ENCODE measurements at places on chromosomes 7 and 10.

GRCh38 chr7:102916426-102916825 is 3.6 kb downstream of the LRRC17 start:
- no peak for DNase-seq

DNA sequence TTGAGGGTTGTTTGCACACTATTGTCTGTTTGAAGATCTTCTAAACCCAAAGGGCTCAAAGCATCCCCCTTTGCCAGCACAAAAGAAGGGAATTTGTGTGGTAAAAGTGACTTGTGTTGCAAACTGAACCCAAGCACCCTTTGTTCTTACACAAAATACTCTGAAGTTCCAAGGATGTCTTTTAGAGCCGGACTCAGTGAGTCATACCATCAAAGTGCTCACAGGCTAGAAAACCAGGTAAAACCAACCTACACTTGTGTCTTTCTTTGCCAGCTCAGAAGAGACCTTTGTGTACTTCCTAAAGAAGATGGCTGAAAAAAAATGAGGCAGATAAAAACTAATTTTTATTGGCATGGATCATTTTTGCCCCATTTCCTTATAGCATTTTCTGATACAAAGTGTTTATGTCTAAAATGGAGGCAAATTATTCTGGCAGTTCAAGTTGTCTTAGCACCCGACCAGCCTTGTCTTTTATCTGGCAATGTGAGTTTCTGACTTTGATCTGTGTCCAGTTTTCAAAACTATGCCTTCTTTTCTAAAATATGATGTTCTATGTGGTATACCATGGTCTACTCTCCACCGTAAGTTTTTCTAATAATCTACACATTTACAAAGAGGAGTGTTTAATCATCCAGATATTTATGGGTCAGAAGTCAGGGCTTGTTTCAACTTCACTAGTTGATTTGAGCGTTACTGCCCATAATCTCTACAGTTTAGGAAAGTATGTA is 128.4 kb upstream of the FZD1 start:
- DNase-seq = no peak

GRCh38 chr10:7417807-7418206 is 7.0 kb upstream of the SFMBT2 start:
- no peak for DNase-seq

DNA sequence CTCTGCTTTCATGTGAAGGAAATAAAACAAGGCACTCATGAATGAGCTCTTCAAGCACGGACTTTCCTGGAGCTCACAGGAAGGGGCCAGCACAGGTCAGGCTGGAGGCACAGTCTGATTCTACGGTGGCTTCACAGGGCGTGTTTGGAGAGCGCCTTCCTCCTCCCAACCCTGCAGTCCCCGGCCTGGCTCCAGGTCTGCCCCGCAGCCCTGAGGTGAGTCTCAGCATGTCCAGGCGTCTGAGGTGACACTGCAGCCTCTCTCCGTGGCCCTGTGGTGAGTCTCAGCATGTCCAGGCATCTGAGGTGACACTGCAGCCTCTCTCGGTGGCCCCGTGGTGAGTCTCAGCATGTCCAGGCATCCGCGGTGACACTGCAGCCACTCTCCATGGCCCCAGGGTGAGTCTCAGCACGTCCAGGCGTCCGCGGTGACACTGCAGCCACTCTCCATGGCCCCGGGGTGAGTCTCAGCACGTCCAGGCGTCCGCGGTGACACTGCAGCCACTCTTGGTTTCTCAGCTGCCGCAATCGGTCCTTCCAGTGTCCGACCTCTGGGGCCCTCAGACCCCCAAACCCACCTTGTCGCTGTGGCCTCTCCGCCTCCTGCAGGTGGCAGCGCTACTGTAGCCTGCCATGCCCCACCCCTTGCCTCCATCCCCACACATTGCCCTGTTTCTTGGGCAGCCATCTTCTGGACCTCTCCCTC is 381.7 kb downstream of the DNAJB6 start:
- no peak for DNase-seq

GRCh38 chr7:155999631-156000489 is 187.6 kb upstream of the SHH start:
- DNase-seq = no peak

DNA sequence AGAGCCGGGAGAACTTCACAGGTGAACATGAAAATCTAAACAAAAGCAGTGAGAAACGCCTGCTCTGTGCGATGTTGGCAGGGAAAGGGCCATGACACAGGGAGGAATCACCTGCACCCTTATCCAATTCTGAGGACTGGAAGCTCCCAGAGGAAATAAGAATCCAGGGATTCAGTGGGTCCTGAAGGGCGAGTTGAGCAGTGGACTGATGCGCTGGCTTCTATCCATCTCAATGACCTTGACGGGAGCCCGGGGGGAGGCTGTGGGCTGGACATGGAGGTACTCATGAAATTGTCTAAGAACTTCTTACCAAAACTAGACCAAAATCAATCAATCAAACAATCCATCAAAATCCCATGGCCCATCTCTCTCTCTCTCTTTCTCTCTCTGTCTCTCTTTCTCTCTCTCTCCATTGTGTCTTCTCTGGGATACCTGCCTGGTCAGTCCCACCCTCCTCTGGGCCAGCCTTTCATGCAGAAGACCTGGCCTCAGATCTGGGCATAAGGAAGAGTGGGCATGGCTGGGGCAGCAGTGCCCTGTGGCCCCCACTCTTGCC is 7.2 kb downstream of the CPXM2 start:
- no peak for DNase-seq

GRCh38 chr10:19096501-19097073 is 48.0 kb downstream of the MALRD1 start:
- no peak for DNase-seq

DNA sequence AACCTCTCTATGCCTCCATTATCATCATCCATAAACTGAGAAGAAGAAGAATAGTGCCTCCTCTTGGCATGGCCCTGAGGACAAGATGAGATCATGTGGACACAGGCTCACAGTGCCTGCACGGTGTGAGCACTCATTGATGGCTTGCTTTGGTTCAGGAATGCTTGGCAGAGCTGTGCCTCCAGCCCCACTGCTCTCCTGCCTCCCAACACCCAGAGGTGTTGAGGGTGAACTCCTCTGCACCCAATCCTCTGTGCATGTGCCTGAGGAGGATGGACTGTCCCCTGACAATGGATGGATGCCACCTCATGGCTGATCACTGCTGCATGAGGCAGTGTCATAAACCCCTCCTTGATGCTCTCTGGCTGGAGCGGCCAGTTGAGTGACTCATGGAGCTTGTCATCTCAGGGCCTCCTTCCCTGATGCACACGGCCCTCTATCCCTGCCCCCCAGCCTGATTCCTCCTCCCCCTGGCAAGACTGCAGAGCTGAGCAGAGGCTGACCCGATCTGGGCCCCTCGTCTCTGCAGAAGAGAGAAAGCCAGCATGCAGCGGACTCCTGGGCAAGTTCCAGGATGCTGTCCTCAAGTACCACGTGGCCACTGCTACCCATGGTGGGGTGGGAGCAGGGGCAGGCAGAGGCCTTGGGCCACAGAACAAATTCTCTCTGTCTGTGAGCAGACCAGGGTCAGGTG is 136.3 kb downstream of the KCNMA1 start:
- DNase-seq = no peak

DNA sequence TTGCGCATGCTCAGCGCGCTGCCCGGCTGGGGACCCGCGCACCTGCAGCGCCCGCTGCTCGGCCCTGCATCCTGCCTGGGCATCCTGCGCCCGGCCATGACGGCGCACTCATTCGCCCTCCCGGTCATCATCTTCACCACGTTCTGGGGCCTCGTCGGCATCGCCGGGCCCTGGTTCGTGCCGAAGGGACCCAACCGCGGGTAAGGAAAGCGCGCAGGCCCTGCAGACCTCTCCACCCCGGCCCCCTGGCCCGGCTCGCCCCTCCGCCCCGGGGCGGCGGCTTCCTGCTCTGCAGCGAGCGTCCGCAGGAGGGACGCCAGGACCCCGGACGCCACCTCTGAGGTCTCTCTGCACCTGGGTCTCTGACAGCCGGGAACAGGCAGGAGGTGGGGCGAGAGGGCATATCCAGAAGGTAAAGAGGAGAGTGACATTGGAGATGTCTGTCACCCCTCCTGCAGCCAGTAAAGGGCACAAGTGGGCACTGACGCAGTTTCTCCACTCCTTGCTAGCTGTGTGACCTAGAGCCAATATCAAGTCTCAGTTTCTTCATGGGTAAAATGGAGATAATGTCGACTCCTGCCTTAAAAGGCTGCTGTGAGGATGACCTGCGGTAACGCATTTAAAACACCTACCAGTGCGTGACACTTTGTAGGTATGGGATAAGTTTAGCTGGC is 338 bp downstream of the ATP6V0E2 start:
- no peak for DNase-seq

DNA sequence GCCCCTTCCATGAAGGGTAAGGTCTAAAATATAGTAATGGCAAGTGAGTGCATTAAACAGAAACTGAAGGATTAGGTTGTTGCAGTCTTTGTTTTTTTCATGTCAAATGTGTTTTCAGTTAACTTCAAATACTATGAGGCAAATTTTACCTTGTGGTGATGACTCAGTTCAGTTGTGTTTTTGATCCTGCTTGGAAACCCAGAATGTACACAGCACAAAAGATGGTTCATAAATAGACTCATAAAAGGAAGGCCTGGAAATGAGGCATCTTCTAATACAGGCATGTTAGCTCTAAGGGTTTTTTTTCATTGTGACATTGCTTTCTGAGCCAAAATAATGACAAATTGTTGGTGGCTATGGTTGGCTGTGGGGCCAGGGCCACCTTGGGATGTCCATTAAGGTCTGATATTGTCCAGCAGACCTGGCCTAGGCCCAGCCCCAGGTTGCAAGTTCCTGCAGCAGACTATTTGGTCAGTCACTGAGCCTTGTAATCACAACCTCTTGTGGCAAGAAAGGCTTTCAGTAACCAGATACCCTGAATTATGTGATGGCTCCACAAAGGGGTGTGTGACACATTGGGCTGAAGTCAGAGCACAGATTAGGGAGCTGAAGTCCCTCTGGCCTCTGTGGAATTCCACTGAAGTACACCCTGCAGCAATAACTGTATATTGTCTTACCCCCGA is 69.0 kb upstream of the SAMD8 start:
- DNase-seq = no peak

DNA sequence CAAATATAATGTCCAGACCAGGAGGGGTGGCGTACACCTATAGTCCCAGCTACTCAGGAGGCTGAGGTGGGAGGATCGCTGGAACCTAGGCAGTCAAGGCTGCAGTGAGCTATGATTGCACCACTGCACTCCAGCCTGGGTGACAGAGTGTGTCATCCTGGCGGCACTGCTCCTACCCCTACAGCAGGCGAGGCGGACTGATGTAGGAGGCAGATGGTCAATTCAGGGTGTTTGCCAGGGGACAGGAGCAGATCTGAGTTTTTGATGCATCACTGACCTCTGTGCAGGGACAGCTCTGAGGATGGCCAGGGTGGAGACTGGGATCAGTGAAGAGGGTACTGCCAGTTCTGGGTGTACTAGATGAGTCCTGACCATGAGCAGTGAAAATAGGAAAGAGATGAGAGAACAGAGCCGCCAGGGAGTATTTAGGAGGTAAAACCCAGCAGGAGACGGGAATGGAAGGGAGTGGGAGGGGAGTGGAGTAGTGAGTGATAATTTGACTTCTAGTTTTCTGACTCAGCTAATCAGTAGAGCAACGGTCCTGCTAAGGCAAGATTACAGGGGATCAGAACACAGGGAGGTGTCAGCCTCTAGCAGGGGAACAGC is 75.3 kb downstream of the HIP1 start:
- DNase-seq = no peak

GRCh38 chr10:49627644-49628247 is 13.9 kb downstream of the CHAT start:
- DNase-seq = no peak

DNA sequence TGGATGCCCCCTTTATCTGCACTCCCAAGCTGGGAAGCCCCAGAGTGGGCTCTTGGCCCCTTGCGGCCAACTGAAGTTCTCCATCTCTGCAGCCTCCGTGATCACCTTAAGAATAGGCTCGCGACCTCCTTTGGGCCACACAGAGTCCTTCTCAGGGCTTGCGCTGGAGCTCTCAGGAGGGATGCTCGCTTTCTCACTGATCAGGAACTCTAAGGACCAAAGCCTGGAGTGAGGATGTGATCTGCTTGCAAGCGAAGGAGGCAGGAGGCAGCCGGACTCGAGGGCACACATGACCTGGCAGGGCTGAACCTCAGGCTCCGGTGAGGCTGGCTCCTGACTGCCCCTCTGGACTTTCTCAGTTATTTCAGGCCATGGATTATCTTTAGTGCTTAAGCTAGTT is 192.1 kb upstream of the MKI67 start:
- DNase-seq = no peak

- DNase-seq = no peak
These were observed 96.9 kb upstream of the PLXDC2 start for GRCh38 chr10:19719284-19719683.

- no peak for DNase-seq
These were observed 71.8 kb upstream of the VWDE start for GRCh38 chr7:12475362-12476063.

- DNase-seq = no peak
These were observed 704.4 kb upstream of the CELF2 start for GRCh38 chr10:10313149-10313835.

GRCh38 chr7:82194016-82194643 is 249.4 kb downstream of the CACNA2D1 start:
- DNase-seq = no peak

DNA sequence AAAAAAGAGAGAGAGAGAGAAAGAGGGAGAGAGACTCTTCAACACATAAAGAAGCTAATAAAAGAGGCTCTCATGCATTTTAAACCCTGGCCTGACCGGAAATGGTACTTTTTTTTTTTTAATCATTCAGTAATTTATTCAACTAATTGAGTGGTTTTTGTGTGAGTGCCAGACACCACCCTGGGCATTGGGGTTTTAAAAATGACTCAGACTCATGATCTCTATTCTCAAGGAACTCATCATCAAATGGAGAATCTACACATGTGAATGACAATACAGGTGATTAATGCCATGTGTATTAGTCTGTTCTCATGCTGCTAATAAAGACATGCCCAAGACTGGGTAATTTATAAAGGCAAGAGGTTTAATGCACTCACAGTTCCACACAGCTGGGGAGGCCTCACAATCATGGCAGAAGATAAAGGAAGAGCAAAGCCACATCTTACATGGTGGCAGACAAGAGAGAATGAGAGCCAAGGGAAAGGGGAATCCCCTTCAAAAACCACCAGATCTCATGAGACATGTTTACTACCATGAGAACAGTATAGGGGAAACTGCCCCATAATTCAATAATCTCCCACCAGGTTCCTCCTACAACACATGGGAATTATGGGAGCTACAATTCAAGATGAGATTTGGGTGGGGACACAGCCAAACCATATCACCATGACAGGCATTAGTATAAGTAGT is 158.5 kb upstream of the AUTS2 start:
- no peak for DNase-seq

GRCh38 chr7:134452419-134452838 is 6.5 kb downstream of the AKR1B1 start:
- DNase-seq = no peak
